Uterine smooth muscle cell (primary cell): ENCODE measurements at places on chromosomes 7 and 10. TPM values are rescaled to one million over a fixed set of nuclear protein-coding genes. Genes with fewer than 3 reads are reported as not detected.

The LOXL4 gene
- total RNA-seq: 39.8 and 129 TPM in 2 replicates

The H2BK1 gene
- not detected in 2 replicates for total RNA-seq

The PTPN20 gene
- 0.77 and 1.2 TPM in 2 replicates for total RNA-seq

The POM121 gene
- 5.9 and 6.0 TPM in 2 replicates for total RNA-seq

The NEBL gene
- total RNA-seq: 0.12 and 0.22 TPM in 2 replicates

The FFAR4 gene
- total RNA-seq: not detected in 2 replicates

The GIMAP4 gene
- 0.44 and 0.50 TPM in 2 replicates for total RNA-seq

The NPSR1 gene
- not detected in 2 replicates for total RNA-seq

The HABP2 gene
- not detected in 2 replicates for total RNA-seq
